Stimulated activated CD4-positive, alpha-beta T cell treated with anti-CD3 and anti-CD28 coated beads, Interleukin-15, amount 100 ng/mL, for 24 hours (primary cell): ENCODE measurements at places on chromosomes 1 and 21.

DNA sequence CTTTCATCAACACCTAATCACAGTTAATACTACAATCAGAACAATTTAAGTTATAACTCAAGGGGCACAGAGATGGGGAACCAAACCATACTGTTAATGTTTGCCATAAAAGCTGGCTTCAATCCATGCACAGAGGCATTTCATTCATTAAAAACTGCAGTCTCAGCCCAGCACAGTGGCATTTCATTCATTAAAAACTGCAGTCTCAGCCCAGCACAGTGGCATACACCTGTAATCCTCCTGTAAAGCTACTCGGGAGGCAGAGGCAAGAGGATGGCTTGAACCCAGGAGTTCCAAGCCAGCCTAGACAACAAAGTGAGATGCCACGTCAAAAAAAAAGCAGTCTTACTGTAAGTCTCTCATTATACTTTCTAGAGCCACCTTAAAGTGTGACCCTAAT is 29.2 kb downstream of the ARID4B start:
- no peak for DNase-seq

DNA sequence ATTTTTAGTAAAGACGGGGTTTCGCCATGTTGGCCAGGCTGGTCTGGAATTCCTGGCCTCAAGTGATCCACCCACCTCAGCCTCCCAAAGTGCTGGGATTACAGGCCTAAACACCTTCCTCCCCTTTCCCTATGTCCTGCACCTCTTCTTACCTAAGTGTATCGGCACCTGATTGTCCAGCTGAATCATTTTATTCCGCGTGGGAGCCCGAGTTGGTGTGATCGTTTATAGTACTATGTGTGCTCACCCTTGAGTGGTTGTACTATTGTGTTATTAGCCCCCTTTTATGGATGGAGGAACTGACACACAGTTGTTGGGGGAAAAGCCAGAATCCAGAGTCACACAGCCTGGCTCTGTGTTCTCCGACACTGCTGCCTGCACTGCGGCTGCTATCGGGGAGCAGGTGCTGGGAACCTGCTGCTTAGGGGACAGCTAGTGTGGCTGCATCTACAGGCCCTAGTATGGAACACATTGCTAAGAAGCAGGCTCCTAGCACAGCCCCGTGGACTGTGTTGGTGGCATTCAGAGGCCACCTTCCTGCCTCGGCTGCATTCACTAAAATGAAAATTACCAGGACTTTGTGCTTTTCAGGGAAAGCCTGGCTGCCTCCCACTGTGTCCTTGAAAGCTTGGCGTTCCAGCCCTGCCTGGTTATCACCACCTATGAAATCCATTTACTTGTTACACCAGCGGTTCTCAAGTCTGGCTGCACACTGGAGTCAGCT is 21.6 kb downstream of the ENO1 start:
- peak; percentile 23 for DNase-seq

- no peak for DNase-seq
Observed at GRCh38 chr1:45730075-45730779, 20.2 kb downstream of the IPP start.

DNA sequence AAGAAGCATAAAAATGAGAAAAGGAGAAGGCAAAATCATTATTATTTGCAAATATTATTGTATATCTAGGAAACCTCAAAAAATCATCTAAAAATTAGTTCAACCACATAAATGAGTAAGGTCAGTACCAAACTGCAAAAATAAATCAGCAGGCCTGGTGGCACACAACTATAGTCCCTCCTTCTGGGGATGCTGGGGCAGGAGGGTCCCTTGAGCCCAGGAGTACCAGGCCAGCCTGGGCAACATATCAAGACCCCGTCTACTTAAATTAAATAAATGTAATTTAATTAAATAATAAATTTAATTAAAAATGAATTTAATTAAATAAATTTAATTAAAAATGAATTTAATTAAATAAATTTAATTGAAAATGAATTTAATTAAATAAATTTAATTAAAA is 40.3 kb upstream of the TRIM67 start:
- no peak for DNase-seq

DNA sequence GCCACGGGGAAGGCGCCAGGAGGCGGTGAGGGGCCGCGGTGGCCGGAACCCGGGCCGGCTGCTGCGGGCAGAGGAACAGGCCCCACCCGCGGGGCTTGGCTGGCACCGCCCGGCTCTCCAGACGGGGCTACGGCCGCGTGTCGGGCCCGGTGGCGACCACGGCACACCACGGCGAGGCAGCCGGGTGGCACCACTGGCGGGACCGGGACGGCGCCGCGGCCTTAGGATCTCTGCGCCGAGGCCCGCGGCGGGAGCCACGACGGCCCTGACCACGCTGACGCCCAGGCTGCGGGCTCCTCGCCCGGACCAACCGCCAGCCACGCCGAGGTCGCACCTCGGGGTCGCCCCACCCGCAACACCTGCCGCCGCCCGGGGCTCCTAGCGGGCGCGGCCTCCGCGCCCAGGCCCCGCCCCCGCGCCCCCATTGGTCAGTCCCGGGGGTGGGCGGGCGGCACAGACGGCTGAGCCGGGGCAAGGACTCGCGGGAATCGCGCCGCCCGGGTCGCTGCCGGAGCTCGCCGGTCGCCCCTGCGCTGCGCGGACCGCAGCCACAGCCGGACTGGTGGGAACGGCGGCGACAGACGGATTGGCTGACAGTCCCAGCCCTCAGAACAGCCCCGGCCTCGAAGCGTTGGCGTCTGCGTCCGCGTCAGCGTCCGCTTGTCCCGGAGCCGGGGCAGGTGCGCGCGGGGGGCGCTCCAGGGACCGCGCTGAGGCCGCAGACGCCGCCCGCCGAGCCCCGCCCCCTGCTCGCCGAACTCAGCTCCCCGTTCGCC is at the start of gene BMP8A:
Gene BMP8A, plus strand, starts transcription at position 491 of the 776 bp plus-strand sequence. CDS start 356 bp downstream, outside the sequence.
- DNase-seq: peak; percentile 81

GRCh38 chr1:63817152-63817667 is 43.4 kb downstream of the ROR1 start:
- DNase-seq: no peak

DNA sequence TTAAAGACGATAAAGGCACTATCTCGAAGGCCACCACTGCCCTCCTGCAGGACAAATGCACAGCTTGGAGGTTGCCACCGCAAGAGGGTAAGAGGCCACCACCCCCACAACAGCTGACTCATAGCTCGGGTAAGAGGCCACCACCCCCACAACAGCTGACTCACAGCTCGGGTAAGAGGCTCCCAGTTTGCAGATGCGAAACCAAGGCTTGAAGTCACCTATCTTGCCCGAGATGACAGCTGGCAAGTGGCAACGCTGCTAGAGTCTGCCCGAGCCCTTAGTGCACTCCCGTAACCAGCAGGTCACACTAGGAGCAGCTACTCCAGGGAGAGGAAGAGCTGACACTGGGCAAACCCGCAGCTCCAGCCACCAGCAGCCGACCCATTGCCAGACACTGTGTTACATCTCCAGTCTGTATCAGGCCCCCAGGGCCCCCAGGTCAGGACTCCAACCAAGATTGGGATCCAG is 17.1 kb upstream of the SPSB1 start:
- peak; percentile 89 for DNase-seq
